Coronary artery (tissue), 2 donors: ENCODE measurements at places on chromosomes 13 and 19.

DNA sequence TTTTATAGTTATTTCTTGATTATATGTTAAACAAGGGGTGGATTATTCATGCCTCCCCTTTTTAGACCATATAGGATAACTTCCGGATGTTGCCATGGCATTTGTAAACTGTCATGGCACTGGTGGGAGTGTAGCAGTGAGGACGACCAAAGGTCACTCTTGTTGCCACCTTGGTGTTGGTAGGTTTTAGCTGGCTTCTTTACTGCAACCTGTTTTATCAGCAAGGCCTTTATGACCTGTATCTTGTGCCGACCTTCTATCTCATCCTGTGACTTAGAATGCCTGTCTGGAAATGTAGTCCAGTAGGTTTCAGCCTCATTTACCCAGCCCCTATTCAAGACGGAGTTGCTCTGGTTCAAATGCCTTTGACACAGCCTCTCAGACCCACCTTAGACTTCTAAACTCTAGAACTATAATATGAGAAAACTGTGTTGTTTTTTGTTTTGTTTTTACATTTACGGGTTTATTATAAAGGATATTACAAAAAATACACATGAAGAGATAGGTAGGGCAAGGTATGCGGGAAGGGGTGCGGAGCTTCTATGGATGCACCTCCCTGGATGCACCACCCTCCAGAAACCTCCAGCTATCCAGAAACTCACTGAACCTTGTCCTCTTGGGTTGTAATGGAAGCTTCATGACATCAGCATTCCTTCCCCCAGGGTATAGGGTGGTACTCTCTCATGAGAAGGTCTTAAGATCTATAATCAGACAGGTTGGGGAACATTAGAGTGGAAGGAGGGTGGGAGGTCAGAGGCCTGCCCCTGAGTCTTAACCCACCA lies 15.8 kb upstream of the SPRYD7 start:
- DNase-seq, result no peak

GRCh38 chr19:42596391-42597072 lies 1.8 kb upstream of the CEACAM8 start:
- DNase-seq, result no peak

- DNase-seq, result no peak
These were observed 107.9 kb downstream of the IRS2 start for GRCh38 chr13:109678459-109678858.

- no peak for DNase-seq
These were observed 931 bp downstream of the USP12 start for GRCh38 chr13:27170516-27171243.

- DNase-seq, result no peak
These were observed 12.5 kb downstream of the ZNF787 start for GRCh38 chr19:56108447-56109195.

GRCh38 chr13:63414247-63414646 lies 1998.6 kb upstream of the PCDH20 start:
- no peak for DNase-seq
